ENCODE measurements at places on chromosomes 16 and 17.

- DNase-seq, result no peak
These were observed 50.6 kb downstream of the LMF1 start for GRCh38 chr16:920051-920681.

GRCh38 chr17:50866950-50867362 is 802 bp upstream of the TOB1 start:
- DNase-seq, result peak; percentile 59

DNA sequence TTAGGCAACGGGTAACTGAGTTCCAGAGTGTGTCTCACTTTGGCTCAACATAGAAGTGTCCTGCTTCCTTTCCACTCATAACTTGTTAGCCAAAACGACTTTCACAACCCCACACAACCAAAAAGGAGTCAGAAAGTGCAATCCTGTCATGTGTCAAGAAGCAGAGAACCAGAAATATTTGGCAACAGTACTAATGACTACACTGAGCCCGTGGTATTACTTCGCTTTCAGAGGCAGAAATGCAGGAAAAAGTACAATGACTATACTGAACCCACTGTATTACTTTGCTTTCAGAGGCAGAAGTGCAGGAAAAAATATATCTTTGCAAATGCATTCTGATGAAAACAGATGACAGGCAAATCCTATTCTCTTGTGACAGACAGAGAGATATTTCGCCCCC is 484.6 kb downstream of the KIF2B start:
- no peak for DNase-seq

GRCh38 chr16:69796285-69797118 is 34.4 kb downstream of the WWP2 start:
- DNase-seq, result peak; percentile 62

DNA sequence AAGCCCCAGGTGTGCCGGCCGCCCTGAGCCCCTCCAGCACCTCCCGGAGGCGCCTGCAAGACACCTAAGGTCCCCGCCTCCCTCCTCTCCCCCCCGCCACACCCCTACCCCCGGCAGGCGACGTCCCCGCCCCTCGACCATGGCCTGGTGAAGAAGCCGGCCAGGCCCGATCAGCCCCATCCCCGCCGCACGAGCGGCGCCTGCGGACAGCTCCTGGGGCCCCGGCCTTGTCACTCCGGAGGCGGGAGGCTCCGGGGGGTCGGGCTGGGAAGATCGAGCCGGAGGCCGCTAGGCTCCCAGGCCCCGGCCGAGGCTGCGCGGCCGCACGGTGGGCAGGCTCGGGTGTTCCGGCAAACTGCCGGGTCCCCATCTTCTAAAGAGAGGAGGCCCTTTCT is 405 bp upstream of the ACE start:
- no peak for DNase-seq

GRCh38 chr16:75660726-75661302 is 13.2 kb downstream of the TERF2IP start:
- no peak for DNase-seq

- peak; percentile 14 for DNase-seq
These were observed 1.3 kb downstream of the KIAA0513 start for GRCh38 chr16:85028685-85029407.

DNA sequence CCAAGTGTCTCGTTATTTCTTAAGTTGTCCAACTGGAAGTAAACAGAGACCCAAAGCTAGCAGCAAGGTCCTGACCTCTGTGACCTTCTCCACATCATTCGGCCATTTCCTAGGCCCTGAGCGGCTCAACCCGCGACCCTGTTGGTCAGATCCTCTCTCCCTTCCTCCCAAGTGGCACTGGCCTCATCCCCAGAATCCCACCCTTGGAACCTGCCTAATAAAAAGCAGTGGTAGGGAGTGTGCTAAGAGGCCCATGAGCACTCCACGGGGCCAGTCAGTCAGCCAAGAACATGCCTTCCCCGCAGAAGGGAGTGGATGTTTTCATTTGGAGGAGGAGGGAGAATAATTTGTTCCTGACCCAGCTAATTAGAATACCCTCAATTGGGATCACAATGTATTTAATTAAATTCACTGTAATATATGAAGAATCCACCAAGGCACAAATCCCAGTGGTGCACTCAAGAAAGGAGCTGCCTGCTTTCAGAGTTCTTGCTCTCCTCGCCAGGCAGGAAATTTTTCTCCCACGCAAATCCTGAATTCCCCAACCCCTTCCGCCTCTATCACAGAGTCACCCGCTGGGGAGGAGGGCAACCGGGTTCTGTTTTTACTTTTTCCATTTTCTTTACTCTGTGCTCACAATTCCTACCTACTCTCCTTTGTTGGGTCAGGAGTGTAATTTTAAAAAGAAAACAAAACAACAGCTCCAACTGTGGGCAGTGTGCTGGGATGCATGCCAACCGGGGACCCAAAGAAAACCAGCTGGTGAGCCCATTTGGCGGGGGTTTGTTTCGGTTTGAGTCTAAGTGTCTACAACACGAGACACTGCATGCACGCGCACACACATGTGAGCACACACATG is 153.4 kb downstream of the ZFHX3 start:
- no peak for DNase-seq

GRCh38 chr17:21007646-21008045 is 35.2 kb downstream of the USP22 start:
- no peak for DNase-seq

GRCh38 chr17:66829386-66829864 is 5.5 kb upstream of the CACNG5 start:
- DNase-seq, result peak; percentile 50
